ENCODE measurements at places on chromosomes 6 and 20. TPM values are rescaled to one million over a fixed set of nuclear protein-coding genes. Genes with fewer than 3 reads are reported as not detected.

- DNase-seq, result no peak
Measured at GRCh38 chr20:44649126-44649525, 2.4 kb downstream of the ADA start.

DNA sequence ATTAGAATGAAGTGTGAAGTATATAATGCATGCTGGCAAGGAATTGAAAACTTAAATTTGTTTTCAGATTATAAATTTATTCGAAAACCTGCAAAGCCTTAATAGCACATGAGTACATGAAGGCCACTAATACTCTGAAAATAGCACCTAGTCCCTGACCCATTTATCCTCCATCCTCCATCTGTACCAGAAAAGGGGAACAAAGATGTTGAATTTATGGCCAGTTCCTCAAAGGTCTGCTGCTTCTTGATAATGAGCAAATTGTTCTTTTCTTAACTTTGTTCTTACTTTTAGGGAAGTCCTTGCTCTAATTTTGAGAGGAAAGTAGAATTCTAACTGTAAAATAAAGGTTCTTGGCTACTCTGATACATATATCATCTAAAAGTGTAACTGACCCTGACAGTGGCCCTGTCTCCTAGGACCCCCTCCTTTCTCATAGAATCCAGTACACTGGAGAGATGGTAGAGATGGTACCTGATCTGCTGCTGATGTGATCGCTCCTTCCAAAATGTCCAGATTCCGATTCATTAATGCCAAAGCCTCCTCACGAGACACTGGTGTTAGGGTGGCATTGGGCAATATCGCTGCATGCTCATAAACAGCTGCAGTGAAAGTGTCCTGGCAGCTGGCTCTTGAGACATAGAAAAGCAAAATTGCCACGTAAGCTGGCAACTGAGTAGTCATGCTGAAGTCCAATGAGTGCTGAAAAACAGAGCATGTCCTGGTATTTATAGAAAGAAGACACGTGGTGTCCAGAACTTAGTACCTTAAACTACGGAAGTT lies at the start of gene VNN1:
VNN1 (minus strand) TSS at position 704 of the 783 bp plus-strand sequence; CDS start at position 684, 20 bp downstream.
- no peak for DNase-seq

GRCh38 chr6:37866590-37867507 lies 47.3 kb downstream of the ZFAND3 start:
- DNase-seq, result no peak

Gene OPRM1
- total RNA-seq, result not detected

DNA sequence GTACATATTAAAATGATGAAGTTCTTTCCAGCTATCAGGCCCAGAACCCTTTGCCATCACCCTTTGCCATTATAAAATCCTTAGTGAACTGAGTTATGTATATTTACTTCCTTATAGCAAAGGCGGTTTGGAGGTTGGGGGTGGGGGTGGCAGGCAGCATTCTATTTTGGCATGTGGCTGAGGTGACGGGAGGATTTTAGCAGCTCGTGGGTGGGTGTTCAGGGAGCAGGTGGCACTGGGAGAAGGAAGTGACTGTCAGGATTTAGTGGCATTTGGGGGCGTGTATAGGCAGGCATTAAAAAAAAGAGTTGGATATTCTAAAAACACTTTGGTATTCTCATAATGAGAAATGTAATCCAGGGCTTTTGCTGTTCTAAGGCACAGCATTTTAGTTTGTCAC lies 150.7 kb downstream of the RIMS1 start:
- no peak for DNase-seq

DNA sequence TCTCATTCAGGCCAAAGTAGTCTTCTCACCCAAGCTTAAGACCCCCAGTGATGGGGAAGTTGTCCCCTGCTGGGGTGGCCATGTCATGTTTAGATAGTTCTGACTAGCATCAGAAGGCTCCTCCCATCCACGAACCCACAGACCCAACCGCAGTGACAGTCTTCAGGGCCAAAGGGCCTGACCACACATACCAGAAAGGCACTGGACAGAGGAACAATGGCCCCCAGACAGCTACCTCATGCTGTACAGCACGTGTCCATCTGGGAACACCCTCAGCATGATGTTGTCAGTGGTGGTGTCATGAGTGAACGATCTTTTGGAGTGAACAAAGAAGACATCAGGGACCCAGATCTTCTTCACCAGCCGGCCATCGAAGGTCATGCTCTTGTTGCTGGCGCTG lies 46.3 kb downstream of the GABRR2 start:
- no peak for DNase-seq

- no peak for DNase-seq
Measured at GRCh38 chr6:137811121-137811915, 55.7 kb upstream of the TNFAIP3 start.

- DNase-seq, result no peak
Measured at GRCh38 chr6:112284603-112285002, 30.2 kb upstream of the LAMA4 start.

GRCh38 chr6:33670971-33671743 lies 40.3 kb downstream of the UQCC2 start:
- no peak for DNase-seq

- no peak for DNase-seq
Measured at GRCh38 chr6:100185615-100186014, 191.6 kb upstream of the MCHR2 start.

GRCh38 chr6:164151161-164152120 lies 736.9 kb downstream of the QKI start:
- DNase-seq, result no peak

Gene OOEP
- total RNA-seq, result not detected

Gene RIPOR2
- total RNA-seq, result 13.6 TPM

DNA sequence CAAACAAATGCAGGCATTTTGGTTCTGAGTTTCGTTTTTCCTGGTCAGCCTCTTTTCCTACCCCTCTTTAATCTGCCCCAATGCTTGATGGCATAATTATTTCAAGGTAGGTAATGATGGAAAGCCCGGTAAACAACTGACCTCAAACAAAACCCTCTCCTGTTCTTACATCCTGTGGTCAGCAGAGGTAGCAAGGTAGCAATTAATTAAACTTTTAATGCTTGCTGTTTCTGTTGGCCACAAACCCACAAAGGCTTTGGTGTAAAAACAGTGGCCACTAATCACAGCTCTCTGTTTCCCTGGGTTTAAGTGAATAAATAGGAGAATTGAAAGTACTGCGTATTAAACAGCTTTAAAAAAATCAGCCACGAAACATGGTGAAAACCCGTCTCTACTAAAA lies 261.5 kb upstream of the SOX4 start:
- DNase-seq, result no peak

- DNase-seq, result peak; percentile 7
Measured at GRCh38 chr20:49384437-49385434, 97.7 kb downstream of the KCNB1 start.

Gene CASS4
- 0.89 TPM for total RNA-seq

- no peak for DNase-seq
Measured at GRCh38 chr20:34544109-34544796, 14.3 kb upstream of the MAP1LC3A start.

Gene ZMYND8
- total RNA-seq, result 15.6 TPM

Gene GSTA1
- total RNA-seq, result not detected

- DNase-seq, result no peak
Measured at GRCh38 chr6:146909886-146910285, 294.3 kb upstream of the STXBP5 start.

Gene SLC22A16
- 2.0 TPM for total RNA-seq

DNA sequence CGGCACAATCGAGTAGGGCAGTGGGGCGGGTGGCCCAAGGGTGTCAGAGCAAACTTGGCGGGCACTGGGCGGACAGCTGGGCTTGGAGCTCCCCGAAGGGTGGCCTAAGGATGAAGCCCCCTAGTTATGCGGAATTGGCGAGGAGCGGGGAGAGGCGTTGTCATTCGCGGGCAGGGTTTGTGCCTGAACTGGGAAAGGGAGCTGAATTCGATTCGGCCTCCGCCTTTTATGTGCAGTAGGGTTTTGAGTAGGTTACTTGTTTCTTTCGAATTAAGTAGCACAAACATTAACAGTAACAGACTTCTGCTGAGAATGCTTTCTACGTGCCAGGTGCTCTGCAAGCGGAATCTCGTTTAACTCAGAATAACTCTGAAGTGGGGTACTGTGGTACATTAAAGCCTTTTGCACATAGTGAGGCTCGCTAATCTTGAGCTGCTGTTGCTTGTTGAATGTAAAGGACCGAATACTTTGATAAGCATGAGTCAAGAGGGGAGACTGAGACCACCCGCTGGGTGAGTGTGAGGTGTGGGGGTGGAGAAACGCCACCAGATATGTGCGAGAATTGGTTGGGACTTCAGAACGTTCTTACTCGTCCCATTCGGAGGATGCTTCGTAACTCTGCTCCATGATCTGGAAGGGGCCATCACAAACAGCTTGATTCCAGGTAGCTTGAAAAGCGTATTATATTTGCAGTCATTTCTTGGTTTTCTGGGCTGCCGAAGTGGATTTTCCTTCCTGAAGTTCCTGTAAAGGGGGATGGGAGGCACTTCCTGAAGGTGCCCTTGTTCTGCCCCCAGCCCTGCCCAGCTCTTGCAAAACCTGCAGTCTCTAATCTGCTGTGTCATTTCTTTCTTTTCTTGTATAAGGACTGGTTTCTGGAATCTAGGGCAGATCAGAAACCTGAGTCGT lies 833 bp downstream of the RAB5IF start:
- no peak for DNase-seq

DNA sequence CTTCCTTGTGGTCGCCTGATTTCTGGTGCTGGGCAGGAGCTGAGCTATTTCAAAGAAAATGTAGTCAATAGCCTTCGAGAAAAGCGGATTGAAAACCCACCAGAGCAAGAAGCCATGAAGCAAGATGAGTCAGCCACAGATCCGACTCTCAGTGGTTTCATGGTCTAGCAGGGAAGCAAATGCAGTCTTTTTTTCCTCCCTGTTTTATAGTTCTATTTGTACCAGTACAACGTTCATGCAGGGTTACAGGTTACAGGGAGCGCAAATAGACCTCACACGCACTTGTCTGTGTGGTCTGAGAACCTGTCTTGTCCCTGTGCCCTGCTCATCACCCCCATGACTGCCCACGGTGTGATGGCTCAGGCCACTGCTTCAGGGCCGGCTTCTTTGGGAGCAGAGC lies 309.8 kb upstream of the SUPT3H start:
- DNase-seq, result no peak

Gene GLP1R
- 0.10 TPM for total RNA-seq

- DNase-seq, result no peak
Measured at GRCh38 chr6:147201885-147202515, 2.2 kb upstream of the STXBP5 start.

Gene FOXC1
- 15.3 TPM for total RNA-seq

DNA sequence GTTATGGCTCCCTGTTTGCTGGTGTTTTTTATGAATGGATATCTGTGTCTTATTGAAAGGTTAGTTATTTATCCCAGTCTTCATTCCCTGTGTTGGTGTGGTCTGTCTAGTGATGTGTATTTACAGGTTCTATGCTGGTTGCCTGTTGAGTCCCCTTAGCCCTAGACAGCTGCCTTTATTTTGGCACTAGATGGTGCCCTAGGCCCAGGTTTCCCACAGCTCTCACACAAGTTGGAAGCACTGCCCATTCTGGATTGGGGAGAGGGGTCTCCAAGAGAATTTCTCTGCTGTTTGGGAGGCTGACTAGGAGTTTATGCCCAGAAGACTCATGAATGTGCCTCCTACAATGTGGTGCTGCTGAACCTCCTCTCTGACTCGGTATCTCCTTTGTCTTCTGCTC lies 12.4 kb downstream of the GRM1 start:
- no peak for DNase-seq

Gene C6orf118
- total RNA-seq, result 0.49 TPM

- no peak for DNase-seq
Measured at GRCh38 chr6:116417661-116418060, 43.5 kb upstream of the CALHM6 start.

- DNase-seq, result no peak
Measured at GRCh38 chr20:36684747-36685146, 38.8 kb upstream of the SLA2 start.

GRCh38 chr20:53578492-53579222 lies 15.0 kb downstream of the ZNF217 start:
- peak; percentile 83 for DNase-seq

Gene NUP43
- total RNA-seq, result 17.8 TPM

Gene DEFB124
- not detected for total RNA-seq

DNA sequence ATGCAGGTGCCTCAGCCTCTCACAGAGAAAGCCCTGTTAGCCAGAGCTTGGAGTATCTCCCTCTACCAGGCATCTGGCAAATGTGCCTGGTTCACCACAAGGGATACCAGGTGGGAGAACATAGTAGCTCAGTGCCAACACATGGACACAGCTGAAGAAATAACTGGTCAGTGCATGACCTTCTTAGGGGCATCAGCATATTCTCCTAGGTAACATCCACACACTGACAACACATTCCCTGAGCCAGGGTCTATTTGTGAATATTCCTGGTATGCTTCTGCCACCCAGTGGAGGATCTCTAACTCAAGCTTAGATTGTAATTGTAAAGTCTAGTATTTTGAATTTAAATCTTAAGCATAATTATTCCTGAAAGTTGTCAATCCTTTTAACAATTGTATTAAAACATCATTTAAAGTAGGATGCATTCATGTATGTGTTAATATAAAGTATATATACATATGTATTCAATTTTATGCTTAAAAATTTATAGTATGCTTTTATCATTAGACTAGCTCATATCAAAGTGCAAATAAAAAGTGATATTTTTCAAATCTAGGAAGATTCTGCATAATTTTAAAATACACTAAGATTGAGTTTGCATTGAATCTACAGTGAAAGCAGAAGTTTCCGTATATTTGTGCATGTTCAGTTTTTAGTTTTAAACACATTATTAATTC lies 45.3 kb upstream of the COL21A1 start:
- peak; percentile 76 for DNase-seq

DNA sequence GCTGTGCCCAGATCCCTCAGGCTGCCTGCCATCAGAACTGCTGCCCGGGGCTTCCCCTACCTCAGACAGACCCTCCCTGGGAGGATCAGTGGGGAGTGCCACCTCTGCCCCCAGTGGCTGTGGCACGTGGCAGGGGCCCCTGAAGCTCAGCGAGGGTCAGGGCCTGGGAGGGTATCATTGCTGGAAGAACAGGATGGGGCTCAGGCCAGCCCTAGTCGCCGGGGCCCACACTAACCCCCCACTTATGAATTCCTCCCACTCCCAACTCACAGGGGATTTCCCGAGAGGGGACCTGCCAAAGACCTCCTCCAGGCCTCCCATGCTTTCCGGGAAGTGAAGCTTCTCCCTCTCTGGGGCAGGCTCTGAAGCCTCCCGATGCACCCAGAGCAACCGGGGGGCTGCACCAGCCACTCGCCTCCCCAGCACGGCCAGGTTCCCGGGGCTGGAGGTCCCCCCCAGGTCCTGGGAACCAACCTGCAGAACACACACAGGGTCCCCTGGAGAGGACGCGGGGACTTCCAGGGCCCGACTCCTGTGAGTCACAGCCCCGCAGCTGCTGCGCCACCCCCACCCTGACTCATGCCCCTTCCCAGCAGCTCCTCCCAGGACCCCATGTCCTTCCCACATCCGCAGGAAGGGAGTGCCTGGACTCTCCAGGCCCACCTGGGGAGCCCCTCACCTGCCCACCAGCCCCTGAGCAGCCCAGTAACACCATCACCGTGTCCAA lies 2.5 kb downstream of the TNFRSF6B start:
- DNase-seq, result peak; percentile 30

Data from skin of body (tissue), 3 donors.